ENCODE measurements at places on chromosomes 5 and 9.

DNA sequence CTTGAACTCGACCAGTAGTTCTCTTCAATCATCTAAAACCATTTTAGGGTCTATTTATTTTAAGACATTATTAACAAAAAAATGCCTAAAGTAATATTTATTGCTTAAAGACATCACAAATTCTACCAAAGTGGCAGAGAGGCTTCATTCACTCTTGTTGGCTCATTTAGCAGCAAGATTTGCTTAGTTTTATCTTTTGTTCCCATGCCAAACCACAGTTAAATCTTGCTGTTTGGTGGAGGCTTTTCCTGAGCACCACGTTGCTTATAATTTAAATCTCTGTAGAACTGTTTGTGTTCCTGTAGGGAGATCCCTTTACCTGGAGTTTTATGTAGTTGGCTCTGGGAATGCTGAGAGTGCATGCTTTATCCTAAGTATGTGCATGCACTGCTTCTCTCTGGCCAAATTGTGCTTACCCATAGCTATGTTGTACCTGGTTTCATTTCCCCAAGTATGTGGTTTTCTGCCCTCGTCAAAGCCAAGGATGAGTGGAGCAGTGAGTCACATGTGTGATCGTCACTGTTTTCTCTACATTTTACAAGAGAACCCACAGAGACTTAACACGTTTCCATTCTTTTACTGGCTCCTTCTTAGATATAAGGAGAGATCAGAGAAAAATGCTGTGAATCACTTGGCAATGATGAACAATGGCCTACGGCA, 42.1 kb upstream of the MAST4 start:
- DNase-seq: no peak

- DNase-seq: no peak
These were observed 200.9 kb downstream of the ZSWIM6 start for GRCh38 chr5:61532983-61533382.

- peak; percentile 18 for DNase-seq
These were observed 9.1 kb upstream of the DNAJC25 start for GRCh38 chr9:111621895-111622480.

DNA sequence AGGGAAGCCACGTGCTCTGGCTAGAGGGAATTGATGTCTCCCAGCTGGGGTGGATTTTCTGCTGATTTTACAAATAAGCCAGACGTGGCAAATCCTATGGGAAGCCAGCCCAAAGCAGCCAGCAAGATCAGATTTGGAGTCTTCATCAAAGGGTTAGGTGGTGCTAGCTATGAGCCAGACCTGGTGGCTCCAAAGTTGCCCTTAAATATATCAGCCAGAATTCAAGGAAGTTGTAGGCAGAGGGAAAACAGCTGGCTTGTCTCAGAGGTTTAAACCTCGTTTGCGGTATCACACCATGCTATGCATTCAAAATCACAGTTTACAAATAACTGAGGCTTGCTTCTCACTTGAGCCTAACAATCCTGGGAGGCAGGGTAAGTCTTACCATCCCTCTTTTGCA, 313.2 kb downstream of the MLLT3 start:
- DNase-seq: no peak

GRCh38 chr9:87026204-87026603, 78.9 kb upstream of the GAS1 start:
- DNase-seq: no peak

GRCh38 chr9:89712283-89712682, 107.5 kb downstream of the GADD45G start:
- DNase-seq: no peak

GRCh38 chr9:106964329-106964728, 101.4 kb downstream of the ZNF462 start:
- no peak for DNase-seq

- no peak for DNase-seq
These were observed 682.2 kb upstream of the CTNND2 start for GRCh38 chr5:12586406-12586805.
